ENCODE measurements at places on chromosomes 1 and 21.
A peak's percentile ranks its signal among the peaks of the same experiment; 100 is the strongest.

- DNase-seq, result no peak
Measured at GRCh38 chr1:211939876-211940468, 95.4 kb downstream of the INTS7 start.

GRCh38 chr1:81489372-81489934 is 311.3 kb upstream of the ADGRL2 start:
- DNase-seq, result no peak

DNA sequence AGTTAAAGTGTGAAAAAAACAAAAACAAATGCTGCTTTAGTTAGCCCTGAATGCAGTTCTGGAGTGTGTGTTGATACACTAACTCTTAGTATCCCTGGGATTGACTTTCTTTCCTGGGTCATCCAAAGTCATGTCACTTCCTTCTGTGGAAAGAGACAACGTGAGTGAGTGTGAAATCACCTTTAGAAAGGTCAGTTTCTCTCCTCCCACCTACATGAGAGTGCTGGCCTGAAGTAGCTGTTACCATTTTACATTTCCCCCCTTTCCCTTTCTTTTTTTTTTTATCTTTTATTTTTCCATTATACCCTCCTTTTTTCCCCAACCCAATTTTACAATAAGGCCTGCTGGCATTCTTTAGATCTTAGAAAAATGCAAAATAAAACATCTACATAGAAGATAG is 55.2 kb downstream of the CENPF start:
- no peak for DNase-seq

DNA sequence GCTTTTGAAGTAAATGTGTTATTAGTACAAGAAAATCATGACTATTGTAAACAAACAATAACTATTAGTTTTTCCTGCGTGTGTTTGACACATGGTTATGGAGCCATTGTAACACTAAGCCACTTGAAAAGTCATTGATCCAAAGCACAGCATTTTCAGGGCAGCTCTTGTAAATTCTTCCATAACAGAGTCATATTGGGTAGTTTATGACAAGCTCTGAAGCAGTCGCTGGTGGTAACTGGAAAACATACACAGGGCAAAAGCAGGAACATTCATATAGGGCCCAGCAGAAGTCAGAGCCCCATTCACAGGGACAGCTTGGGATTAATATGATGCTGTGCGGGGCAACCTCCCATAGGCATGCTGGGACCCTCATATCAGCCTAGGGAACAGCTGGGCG is 483.2 kb upstream of the PTBP2 start:
- DNase-seq, result no peak

DNA sequence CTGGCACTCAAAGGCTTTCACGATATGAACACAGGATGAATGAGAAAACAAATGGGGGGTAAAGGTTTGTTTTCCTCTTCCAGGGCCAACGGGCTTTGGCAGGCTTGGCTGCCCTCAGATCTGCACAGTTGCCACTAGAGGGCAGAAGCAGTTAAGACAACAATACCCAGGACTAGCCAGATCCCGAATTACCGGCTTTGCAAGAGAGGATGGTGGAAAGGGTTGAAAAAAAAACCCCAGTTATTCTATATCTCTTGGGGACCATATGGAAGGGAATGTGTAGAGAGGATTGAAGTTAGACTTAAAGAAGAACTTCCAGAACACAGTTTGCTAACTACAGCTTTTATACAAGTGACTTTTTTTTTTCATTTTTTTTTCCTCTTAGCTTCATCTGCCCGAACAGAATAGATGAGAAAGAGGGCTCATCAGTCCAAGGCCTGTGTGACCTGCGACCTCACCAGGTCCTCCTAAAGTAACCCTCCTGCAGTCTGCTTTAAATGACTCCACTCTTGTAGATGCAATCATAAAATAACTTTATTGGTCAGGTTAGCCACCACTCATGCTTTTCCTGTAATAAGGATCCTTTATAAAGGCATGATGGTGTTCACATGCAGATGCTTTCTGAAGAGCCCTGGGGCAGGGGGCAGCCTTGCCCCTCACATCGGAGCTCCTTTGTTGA is 10.7 kb downstream of the FMOD start:
- peak; percentile 45 for DNase-seq

DNA sequence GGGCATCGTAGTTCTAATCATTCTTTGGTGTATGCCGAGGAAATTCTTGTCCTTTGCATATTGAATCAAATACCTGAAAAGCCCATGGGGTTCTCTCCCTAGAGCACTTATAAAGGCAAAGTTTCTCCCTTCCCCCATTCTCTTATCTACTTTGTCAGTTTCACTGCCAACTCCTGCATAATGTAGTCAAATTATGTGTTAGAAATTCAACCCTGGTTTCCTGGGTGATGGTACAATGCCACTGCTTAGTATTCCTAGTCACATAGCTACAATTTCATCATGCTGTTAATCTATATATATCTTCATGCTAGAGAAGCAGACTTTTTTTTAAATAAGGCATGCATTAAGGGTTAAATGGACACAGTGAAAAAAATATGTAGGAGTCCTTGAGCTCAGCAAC is 119.0 kb downstream of the PDE4B start:
- DNase-seq, result no peak

GRCh38 chr1:235817101-235817728 is 49.5 kb downstream of the LYST start:
- no peak for DNase-seq

DNA sequence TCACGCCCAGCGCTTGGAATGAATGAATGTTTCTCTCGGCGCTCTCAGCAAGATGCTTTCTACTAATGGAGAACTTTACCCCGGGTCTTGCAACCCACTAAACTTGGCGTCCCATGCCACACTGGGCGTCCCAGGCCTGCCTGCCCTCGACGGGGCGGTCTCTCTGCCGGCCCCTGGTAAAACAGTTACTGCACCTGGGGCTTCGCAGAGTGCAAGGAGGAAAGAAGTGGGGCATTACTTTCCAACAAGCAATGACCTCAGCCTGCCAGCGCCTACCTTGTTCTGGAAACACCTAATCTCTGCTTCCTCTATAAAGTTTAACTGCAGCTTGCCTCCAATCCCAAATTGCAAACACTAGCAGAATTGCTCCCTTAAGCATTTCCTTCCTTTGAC is 27.8 kb upstream of the NFIA start:
- DNase-seq, result no peak

GRCh38 chr1:111814305-111814628 is 58.6 kb downstream of the DDX20 start:
- no peak for DNase-seq

- DNase-seq, result no peak
Measured at GRCh38 chr1:91900562-91900961, 14.6 kb upstream of the TGFBR3 start.

DNA sequence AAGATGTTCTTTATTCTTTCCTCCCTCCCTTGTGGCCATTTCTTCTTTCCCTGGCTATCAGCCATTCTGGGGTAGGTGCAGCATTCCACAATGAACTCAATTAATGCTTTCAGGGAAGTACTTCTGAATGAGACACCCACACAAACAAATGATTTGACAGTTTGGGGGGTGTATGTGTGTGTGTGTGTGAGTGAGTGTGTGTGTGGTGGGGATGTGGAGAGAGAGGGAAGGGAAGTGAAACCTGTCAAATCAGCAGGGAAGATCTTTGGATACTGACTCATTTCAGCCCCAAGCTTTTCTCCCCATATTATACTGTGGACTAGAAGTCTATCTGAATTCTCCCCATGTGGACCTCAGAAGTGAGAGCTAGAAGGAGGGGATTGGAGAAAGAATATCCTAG is 154.9 kb upstream of the CD34 start:
- no peak for DNase-seq

Data from KG1 (cell line).